Activated T-helper 9 cell treated with anti-CD3 and anti-CD28 coated beads, Interleukin-2, amount 50 U/mL, for 16 hours (primary cell): ENCODE measurements at places on chromosomes 1 and 21.

GRCh38 chr1:117389284-117389683 lies 22.0 kb downstream of the MAN1A2 start:
- no peak for DNase-seq

DNA sequence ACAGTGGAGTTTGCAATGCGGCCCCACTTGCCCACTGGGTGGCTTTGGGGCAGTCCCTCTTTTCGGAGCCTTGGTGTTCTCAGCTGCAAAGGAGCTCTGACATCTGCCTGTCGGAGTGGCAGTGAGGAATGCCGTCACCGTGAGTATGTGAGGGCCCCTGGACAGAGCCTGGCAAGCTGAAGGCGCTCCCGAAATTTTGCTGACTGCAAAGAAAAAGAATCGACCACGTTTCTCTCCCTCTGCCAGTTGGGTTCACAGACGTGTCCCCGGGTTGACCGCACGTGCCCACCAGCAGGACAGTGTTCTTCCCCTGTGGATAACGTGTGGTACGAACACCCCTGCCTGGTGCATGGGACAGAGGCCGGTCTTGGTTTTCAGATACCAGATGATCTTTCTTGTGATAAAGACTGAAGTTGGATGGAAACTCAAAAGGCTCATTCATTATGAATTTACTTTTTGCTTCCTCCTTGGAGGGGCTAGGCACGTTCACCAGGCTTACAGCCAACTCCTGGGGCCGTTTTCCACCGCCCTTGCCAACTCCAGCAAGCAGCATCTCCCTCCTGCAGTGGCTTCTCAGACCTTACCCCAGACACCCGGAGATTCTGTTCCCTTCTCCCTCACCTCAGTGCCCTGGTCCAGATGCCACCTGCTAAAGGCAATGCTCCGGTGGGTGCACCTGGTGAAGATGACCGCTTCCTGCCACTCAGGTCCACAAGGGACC lies 29.7 kb downstream of the ECE1 start:
- no peak for DNase-seq

- DNase-seq, result no peak
These were observed 751 bp downstream of the MRPS15 start for GRCh38 chr1:36463463-36463802.

DNA sequence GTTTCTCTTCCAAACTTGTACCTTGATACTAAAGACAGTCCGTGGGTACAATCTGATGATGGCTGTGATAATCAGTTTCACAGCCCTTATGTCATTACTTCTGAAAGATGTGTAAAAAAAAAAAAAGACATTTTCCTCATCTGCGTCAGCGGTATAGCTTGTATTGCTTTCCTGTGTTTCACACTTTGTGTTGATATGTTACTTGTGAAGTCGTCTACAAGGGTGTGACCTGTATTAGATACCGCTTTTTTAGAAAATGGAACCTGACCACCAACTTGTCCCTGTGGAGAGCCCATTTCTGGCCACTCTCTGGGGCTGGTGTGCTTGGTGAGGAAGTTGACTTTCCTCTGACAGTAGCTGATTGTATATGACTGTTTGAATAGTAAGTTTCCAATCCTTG lies 50.5 kb downstream of the PEX14 start:
- DNase-seq, result no peak

DNA sequence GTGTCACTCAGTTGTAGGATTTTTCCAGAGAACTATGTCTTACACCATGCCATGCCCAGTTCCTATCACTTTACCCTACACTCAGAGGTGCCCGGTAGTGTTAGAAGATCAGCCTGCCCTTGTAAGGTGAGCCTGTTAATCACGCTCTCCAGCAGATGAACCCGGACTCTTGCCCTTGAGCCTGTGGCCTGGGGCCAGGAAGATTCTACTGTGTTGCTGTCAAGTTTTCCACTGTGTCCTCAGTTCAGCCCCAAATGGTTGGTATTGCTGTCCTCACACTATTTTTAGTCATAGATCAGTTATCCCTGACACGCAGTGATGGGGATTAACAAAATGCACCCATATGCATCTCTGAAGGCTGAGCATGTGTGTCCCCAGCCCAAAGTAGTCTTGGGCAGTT lies 105.0 kb upstream of the SPAG17 start:
- no peak for DNase-seq

- DNase-seq, result peak; percentile 71
These were observed 10.9 kb upstream of the ALDH4A1 start for GRCh38 chr1:18913065-18913835.
